ENCODE measurements at places on chromosomes 5 and 9.

DNA sequence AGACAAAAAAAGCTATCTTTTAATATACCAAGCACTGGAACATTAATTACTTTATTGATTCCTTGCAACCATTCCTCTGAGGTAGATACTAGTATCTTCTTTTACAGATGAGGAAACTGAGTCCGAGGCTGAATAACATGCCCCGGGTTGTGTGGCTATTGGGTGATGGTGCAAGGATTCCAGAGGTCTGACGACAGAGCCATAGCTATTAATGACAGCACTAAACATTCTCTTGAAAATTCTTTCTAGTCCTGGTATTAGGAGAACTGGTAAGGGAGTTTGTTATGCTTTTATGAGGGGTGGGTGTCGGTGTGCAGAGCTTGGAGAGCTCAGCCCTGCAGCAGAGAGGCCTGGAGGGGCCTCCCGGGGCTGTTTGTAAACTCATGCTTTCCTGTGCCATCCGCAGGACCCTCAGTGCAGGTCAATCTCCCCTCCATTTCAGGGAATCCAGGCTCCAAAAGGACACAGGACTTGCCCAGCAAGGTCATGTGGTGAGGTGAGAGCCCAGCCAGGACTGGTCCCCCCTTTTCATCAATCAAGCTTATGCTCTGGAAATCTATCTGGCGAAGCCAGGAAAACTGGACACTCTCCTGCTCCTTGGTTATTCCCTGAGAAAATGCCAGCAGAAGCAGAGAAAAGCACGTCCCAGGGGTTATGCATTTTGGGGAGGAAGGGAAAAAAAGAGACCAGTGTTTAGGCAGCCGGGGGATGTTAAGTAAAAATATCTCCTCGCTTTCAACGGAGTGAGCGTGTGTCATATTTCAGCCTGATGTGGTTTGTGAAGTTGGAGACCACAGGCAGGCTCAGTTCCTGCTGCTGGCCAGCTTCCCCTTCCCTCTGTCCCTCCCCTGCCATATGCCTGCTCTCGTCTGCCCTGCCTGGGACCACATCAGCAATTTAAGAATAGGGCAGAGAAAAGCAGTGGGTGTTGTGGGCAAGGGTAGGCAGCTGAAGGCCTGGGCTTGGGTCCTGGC lies 3.7 kb downstream of the GSN start:
- no peak for DNase-seq

GRCh38 chr5:65647941-65648340 lies 23.1 kb downstream of the SHLD3 start:
- DNase-seq: no peak

GRCh38 chr9:93621922-93622321 lies 45.5 kb downstream of the PHF2 start:
- DNase-seq: no peak

GRCh38 chr9:3931996-3932906 lies 367.6 kb downstream of the GLIS3 start:
- no peak for DNase-seq

DNA sequence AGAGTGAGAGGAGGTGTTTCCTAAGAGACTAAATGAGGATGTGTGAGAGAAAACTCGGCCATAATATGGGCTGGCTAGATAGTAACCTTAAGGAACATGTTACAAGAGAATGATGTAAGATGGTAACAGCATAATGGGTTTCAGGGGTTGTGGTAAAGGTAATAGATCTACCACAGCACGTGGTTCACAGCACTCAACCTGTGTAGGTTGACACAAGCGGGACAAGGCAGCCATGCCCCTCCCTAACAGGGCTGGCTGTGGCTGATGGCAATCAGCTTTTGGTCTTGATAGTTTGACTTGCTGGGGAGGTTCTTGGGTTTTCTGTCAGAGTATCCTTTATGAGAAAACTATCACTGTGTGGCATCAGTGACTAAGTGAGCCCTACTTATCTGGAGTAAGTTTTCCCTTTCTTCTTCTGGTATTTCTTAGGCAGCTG lies 138.6 kb downstream of the TRIO start:
- DNase-seq: no peak

GRCh38 chr5:57859626-57860025 lies 377.0 kb upstream of the ACTBL2 start:
- DNase-seq: no peak

DNA sequence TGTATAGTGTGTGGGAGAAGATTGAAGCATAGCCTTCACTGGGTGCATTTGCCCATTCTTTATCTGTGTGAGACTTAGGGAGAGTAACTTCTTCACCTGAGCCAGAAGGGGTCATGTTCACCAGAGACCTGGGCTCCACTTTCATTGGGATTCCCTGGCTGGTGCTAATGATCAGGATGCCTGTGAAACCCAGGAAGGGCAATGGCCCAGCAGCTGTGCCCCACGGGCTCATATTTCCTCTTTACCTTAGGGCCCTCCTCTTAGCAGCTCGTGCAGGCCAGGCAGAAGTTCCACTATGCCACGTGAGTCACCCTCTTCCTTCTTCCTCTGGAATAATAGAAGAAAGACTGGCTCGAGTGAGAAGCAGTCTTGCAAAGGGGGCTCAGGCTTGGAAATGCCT lies 5.0 kb downstream of the PPARGC1B start:
- DNase-seq: no peak

GRCh38 chr9:116045083-116045482 lies 108.5 kb upstream of the PAPPA start:
- DNase-seq: no peak

DNA sequence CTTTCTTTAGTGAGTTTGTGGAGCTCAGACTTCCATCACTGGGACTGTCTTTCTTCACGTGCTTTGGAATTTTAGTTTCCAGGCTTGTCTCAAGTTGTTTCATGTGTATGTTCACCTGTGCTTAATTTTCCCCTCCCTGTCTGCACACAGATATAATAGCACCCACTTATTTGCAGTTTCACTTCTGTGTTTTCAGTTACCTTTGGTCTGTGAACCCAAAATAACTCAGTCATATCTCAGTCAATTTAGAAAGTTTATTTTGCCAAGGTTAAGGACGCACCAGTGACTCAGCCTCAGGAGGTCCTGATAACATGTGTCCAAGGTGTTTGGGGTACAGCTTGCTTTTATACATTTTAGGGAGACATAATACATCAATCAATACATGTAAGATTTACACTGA lies 330.4 kb downstream of the ICE1 start:
- no peak for DNase-seq

- peak; percentile 78 for DNase-seq
Measured at GRCh38 chr5:177309351-177310191, 2.1 kb downstream of the MXD3 start.

- DNase-seq: no peak
Measured at GRCh38 chr5:178991190-178992145, 3.7 kb downstream of the GRM6 start.

GRCh38 chr5:174065528-174066197 lies 20.2 kb downstream of the NSG2 start:
- no peak for DNase-seq

DNA sequence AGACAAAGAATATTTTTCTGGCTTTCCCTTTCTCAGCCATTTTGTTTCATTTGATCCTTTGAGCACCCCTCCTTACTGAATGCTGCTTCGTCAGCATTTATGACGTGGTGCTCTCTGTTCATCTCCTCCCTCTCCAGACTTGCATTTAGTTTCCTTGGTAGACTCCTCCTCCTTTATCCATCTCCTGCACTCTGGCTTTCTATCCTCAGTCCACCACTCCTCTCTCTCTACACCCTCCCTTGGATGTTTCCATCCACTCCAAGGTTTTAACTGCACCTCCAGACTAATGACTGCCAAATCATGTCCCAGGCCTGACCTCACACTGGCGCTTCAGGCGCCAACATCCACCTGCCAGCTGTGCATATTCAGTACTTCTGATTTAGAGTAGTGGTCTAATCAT lies 245.4 kb downstream of the RAB3C start:
- DNase-seq: no peak

- DNase-seq: no peak
Measured at GRCh38 chr5:78718824-78719223, 70.3 kb upstream of the LHFPL2 start.

GRCh38 chr9:86783884-86784283 lies 163.4 kb downstream of the GAS1 start:
- DNase-seq: no peak

DNA sequence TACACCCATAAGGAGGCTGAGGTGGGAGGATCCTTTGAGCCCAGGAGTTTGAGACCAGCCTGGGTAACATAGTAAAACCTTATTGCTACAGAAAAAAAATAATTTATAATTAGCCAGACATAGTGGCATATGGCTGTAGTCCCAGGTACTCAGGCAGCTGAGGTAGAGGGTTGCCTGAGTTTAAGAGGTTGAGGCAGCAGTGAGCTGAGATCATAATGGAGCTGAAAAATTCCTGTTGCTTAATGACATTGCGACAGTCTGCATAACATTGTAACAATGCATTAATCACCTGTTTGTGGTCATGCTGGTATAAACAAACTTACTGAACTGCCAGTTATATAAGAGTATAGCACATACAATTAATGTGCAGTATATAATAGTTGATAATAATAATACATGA lies 214.2 kb downstream of the TRIM32 start:
- DNase-seq: no peak

- DNase-seq: peak; percentile 41
Measured at GRCh38 chr5:96868603-96869371, 7.5 kb upstream of the ERAP2 start.

DNA sequence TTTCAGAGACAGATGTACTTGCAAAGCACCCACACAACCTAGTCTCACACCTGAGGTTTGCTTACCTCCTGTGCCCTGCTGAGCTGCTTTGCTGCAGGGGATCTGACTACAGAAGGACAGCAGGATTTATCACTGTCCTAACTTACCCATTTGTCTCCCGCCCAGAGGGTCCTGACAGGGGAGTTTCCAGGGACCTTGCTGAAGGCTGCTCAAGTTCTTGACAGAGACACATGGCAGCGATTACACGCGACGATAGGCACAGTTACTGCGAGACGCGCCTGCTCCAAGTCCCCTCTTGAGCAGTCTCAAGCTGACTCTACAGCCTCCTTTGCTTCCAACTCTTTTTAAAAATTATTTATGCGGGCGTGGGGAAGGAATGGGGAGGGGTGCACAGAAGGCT lies 24.6 kb upstream of the GALNT10 start:
- DNase-seq: no peak

GRCh38 chr9:87309236-87309635 lies 188.4 kb upstream of the DAPK1 start:
- no peak for DNase-seq

- DNase-seq: no peak
Measured at GRCh38 chr5:140319833-140320232, 16.9 kb upstream of the PFDN1 start.

GRCh38 chr5:80054682-80055081 lies 19.5 kb downstream of the THBS4 start:
- DNase-seq: no peak

DNA sequence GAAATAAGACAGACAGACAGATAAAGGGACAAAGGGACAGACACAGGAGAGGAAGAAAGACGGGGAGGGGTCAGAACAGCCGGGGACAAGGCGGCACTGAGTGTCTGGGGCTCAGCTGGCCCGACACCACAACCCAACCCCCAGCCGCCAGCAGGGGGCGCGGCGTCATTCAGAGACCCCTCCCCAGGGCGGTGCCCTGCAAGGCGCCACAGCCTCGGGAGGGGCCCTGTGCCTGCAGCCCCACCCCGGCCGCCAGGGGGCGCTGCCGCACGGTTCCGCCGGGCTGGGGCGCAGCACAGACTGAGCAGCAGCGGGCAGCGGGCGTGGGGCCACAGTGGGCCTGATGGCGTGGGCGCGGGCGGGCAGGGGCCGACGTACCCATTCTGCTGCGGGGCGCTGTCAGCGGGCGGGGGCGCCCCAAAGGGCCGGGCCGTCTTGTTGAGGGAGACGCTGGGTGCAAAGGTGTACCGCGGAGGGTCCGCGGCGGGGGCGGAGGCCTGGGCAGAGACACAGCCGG lies 5.9 kb downstream of the PDLIM7 start:
- no peak for DNase-seq

- DNase-seq: peak; percentile 39
Measured at GRCh38 chr5:77356740-77357139, 135.4 kb downstream of the WDR41 start.

Data from stimulated activated CD4-positive, alpha-beta T cell treated with anti-CD3 and anti-CD28 coated beads, Interleukin-4, amount 100 ng/mL, for 24 hours (primary cell).